ENCODE measurements at places on chromosomes 1 and 21. TPM values are rescaled to one million over a fixed set of nuclear protein-coding genes. Genes with fewer than 3 reads are reported as not detected.

DNA sequence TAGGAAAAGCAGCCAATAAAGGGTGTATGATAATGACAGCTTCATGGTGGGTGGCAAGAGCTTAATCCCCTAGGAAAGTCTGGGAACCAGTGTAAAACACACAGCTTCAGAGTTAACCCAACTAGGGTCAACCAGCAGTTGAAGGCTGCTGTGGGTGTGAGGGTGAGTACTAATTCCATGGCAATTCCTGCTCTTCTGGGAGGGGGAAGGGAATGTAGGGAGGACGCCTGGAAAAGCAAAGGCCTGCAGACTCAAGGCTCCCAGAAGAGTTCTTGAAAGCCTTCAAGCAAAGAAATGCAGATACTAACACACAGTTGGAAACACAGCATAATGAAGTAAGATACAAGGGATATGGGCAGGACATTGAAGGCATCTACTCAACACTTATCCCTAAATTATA lies 28.1 kb downstream of the TTLL7 start:
- DNase-seq = no peak

DNA sequence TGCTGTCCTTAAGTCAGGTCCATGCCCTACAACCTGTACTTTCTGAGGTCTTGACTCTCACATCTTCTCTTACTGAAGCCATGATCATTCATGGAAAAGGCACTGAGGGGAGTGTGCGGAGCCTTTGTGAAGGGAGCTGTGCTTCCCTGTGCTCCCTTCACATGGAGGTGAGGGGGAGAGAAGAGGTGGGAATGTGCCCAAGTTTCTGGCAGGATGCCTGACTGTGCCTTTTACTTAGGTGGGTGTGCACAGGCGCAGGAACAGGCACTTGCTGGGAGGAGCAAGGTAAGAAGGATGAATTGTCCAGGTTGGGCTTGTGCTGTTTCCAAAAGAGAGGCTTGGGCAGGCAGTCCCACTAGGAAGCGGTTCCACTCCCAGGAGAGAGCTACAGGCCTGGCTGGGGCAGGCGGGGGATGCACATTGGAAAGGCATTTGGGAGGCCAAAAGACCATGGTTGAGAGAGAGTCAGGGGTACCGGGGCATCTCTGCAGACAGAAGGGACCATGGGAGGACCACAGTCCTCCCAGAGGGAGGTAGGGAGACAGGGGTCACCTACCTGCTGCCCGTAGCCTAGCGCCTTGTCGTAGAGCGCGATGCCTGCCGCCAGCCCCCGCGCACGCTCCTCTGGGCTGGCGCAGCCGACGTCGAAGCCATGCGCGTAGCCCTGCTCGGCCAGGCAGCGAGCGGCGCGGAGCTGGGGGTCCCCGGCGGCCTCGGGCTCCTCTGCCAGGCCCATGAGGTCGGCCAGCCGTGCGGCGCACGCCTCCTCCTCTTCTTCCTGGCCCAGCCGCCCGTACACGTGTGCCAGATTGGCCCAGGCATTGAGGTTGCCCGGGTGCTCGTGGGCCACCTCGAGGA lies 853 bp downstream of the TTC22 start:
- no peak for DNase-seq

DNA sequence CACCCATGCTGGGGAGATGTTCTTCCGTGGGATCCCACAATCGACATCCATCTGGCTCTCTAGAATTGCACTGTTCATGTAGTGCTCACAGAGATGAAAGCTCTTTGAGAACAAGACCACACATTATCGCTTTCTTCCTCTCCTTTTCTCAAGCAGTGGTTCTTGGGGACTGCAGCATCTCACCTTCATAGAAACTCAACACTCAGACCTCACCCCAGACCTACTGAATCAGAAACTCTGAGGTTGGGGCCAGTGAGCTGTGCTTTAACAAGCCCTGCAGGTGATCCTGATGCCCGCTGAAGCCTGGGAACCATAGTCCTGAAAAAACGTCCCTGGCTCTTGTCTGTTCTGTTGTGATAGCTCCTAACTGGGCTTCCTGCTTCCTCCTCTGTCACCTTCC lies 251.3 kb upstream of the FGGY start:
- DNase-seq = no peak

DNA sequence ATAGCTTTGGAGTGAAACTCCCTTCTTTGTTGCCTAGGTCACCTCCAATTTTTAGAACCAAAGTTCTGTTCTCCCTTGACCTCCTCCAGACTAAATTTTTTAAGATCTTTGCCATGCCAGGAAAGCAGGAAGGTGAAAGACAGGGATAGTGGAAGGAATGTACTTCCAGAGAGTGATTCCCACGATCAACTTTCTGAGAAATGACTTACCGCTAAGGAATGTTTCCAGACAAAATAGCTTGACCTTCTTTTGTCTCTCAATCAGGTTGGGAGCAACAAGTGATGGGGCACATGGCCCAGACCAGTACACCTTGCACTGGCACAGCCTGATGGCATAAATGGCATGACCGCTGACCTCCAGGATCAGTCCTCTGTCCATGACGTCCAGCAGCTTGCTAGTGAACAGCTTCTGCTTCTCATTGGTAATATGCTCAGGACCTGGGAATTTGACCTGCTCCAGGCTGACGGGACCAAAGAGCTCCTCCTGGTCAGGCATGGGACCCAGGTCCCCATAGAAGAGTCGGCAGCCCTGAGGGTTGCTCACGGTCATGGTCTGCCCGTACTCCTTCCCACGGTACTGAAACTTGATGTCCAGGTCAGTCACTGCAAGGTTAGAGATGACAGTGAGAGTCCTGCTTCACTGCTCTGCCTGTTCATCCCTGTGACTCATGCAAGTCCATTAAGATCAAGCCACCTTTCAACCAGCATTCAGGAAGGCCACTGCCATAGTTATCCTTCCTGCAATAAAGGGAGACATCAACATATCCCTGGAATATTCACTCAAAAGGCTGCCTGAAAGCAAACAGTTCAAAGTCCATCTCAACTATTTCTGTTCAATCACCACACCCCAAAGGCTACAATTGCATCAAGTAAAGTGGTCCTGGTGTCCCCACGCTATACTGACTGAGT lies 6.2 kb upstream of the C1orf74 start:
- no peak for DNase-seq

DNA sequence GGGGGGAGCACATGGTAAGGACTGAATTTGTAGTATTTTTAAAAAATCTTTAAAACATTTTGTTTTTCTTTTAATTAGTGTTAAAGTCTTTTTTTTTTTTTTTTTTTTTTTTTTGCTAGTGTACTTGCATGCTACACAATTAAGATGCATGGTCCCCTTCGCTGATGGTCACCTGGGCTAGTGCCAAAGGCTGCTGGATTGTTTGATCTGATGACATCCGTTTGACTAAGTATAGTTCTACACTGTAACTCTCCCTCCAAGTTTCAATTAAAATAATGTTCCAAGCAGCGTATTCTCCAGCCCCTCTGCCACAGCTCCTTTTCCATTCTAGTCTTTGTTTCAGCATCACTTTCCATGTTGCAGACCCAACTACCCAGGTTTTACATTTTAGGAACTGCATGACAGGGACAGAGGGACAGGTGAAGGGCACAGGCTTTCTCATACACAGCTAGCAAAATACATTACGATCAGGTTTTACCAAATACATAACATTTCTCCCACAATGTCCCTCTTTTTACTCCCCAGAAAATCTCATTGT lies 852 bp upstream of the RAVER2 start:
- DNase-seq = no peak

DNA sequence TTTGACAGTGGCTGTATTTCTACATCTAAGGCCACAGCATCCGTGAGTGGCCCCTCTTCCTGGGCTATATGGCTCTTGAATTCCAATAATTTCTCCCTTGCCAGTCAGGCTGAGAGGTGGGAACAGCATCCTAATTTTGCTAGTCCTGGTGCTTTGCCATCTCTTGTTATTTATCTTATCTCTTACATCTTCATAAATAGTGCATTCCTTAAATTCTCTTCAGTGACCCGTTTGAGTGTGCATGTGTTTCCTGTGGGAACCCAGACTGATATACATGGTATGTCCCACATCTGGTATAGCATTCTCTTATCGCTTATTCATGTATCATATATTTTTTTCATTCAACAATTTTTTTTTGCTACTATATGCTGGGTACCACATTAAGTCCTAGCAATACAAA lies 9.9 kb downstream of the S100A11 start:
- DNase-seq = no peak

DNA sequence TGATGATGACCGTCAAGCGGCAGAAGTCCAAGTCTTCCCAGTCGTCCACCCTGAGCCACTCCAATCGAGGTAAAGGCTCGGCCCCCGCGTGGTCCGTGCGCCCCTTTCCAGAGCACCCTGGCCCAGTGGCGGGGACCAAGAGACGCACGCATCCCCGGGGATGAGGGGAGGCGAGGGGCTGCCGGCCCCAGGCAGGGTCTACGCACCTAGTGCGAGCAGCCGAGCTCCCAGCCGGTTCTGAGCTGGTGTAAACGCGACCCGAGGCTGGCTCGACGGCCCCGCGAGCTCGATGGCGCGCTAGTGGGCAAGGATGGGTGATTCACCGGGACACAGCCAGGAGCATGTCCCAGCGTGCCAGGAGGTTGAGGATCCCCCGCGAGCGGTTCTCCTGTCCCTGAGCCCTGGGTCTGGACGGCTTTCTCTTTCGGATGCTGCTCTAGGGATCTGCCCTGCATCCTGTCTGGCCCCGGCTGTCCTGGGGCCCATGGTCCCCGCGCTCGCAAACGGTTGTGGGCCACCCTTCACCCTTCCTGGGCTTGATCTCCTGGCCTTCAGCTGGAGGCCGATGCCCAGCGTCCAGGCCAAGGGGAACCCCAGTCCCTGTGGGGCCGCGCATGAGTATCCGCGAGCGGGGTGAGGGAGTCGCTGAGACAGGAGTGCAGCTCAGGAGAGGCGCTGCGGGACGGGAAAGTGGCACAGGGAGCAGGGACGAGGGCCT lies 689 bp downstream of the PKP1 start:
- no peak for DNase-seq

DNA sequence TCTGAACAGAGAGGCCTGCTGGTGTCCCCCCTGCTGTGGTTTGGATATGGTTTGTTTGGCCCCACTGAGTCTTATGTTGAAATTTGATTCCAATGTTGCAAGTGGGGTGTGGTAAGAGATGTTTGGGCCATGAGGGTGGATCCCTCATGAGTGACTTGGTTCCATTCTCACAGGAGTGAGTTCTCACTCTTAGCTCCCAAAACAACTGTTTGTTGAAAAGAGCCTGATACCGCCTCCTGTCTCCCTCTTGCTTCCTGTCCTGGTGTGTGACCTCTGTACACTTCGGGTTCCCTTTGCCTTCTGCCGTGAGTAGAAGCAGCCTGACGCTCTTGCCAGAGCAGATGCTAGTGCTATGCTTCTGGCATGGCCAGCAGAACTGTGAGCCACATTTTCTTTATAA lies 60.5 kb downstream of the C21orf91 start:
- DNase-seq = no peak

The AJAP1 gene
- total RNA-seq = not detected

DNA sequence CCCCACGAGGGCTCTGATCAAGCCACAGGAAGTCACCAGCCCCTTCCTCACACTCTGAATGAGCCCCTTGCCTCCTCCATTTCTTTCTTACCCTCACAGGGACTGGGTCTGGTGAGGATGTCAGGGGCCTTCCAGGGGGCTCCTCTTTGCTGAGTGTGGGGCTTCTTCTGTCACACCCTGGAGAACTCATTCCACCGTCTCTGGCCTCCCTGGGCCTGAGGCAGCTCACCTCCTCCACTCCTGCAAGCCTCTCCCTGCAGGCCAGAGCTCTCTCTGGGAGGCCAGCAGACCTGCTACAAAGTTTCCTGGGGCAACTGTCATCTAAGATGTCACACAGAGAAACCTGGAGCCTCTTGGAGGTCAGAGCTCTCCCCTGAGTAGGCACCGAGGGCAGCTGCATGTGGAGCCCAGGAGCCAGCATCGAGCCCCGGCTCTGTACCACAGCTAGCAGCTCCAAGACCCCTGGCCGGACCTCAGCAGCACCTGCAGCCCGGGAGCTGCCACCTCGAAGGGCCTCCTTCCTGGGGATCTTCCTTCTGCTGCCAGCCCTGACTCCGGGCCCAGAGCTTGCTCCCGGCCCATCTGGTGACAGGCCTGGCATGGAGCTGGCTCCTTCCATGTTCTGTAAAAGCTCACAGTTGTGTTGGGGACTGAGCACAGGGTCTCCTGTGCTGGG lies 1.1 kb downstream of the SPOCD1 start:
- no peak for DNase-seq

DNA sequence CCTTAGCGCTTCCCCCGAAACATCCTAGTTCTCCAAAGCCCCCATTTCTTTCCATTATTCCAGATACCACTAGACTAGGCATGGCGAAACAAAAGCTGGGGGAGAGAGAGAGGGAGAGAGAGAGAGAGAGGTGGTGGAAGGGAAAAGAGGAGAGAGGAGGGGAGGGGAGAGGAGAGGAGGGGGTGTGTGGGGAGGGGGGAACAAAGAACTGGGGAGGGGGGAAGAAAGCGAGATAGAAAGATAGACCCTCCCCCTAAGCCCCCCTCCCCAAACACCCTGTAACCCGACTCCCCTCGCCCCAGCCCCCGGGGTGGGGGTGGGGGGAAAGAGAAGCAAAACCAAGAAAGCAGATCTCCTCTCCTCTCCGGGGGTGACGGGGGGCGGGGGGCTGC lies 352 bp downstream of the MEX3A start:
- DNase-seq = no peak

The OR2AK2 gene
- not detected for total RNA-seq

- DNase-seq = no peak
Observed at GRCh38 chr1:93554883-93555872, 107.3 kb downstream of the FNBP1L start.

- DNase-seq = no peak
Observed at GRCh38 chr1:113983391-113983790, 4.1 kb downstream of the OLFML3 start.

The ELOA gene
- 41.0 TPM for total RNA-seq

GRCh38 chr1:231576804-231577718 lies 48.6 kb downstream of the TSNAX start:
- no peak for DNase-seq

DNA sequence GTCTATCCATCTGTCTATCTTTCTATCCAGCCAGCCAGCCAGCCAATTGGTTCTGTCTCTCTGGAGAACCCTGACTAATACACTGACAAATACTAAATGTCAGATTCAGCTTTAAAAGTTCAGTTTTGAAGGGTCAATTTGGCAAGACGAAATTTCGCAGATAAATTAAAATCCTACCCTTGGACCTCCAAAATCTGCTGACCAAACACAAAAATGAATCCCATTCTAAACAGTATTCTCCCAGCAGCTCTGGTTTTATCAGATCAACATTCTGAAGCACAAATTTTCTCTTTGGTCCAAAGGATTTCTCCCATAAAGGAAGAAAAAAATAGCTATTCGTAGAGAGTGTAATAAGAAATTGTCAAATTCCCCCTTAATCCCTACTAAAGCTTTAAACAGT lies 248.6 kb downstream of the RERE start:
- no peak for DNase-seq

- no peak for DNase-seq
Observed at GRCh38 chr1:19009882-19010321, 53.4 kb upstream of the IFFO2 start.

- DNase-seq = peak; percentile 20
Observed at GRCh38 chr21:18041012-18041411, 203.6 kb upstream of the CHODL start.

DNA sequence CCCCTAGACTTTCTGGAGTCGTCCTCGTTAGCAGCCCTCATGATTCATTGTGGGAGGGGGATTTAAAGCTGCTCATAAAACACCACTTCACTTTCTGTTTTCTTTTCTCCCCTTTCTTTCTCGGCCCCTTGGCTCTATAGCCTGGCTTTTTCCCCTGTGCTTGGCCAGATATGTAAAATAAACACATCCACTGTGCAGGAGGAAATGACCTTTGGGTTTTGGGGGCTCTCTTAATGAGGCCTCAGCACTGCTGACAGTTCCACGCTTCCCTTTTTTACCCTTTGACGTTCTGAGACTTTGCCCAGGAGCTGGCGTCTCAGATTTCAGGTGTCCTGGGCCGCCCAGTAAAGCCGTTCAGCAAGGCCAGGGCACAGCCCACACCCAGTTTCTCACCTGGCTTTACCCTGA lies 65.7 kb downstream of the RUNX3 start:
- peak; percentile 26 for DNase-seq

The LAX1 gene
- 63.8 TPM for total RNA-seq
